ENCODE measurements at places on chromosomes 2 and 18.

DNA sequence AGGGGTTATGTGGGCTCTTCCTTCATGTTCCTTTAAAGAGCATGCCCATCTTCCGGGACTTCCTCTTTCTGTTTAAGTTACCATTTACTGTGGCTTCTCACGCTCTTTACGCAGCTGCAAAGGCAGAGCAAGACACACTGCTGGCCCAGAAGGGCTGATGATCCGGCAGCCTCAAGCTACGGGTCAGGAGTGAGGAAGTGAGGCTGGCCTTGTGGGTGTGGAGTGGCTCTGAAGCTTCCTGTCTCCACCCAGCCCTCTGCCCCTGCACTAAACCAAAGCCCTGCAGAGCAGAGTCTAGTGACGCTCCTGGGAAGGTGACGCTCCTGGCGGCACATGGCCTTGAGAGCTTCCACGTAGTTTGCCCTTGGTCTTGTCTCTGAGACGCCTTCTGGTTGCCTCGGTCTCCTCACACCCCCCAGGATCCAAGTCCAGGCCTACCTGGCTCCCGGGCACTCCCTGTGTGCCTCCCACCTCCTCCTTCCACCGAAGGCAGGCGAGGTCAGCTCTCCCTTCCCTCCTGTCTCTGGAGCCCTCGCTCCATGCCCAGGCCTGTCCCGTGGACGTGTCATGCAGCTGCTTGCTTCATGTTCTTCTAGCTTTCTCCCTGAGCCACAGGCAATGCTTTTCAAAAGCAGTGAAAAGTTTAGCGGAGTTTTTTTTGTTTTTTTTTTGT lies 50.3 kb downstream of the ARL4C start:
- no peak for DNase-seq

GRCh38 chr2:170715932-170716777 lies 1.0 kb downstream of the SP5 start:
- DNase-seq, result no peak

GRCh38 chr2:109463891-109464290 lies 149.9 kb downstream of the SEPTIN10 start:
- DNase-seq, result no peak

DNA sequence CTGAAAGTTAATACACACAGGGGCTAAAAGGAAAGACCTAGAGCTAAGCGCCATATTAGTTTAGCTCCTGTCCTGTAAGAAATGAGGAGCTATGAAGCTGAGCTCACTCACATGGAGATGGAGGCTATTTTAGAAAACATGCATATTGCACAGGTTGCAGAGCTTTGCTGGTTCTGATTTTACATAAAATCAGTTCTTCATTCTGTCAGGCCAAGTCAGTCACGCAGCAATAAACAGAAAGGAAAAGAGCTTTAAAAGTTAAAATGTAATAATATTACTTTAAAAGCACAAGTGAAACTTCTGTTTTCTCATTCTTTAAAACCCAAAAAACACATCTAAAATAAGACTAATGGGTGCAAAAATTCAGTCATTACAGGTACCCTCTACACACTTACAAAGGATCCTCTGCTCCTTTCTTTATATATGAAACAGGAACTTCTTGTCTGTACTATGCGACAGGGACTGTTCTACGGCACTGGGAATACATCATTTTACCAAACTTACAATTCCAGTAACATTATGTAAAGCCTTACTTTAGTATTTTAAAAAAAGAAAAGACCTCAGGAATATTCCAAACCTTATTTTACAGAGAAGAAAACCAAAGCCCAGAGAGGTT lies 113.8 kb downstream of the THADA start:
- no peak for DNase-seq

- DNase-seq, result no peak
Measured at GRCh38 chr2:222736301-222736700, 64.8 kb downstream of the MOGAT1 start.
